ENCODE measurements at places on chromosomes 13 and 19. TPM values are rescaled to one million over a fixed set of nuclear protein-coding genes. Genes with fewer than 3 reads are reported as not detected.

Gene LGALS14
- total RNA-seq: not detected

DNA sequence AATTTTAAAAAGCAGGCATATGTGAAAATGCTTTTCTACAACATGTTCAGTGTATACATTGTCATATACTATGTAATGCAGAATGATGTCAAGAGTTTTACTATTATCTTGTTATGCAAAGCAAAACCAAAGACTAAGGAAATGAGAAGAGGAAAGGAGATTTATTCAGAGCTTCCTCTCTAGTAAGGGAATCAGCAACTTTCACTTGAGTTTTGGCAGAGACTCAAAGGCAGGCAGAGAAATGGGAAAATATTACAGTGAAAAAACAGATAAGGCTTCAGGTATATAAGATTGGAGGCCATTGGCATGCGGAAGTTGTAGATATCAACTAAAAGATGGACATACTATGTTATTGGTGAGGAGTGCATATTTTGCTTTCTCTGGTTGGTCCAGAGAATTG lies 512.0 kb upstream of the PCDH20 start:
- H3K27me3 ChIP-seq: peaks cover 2% of the 10 kb centered on the region
- H3K27ac ChIP-seq: no peak overlapping the region
- no peak for DNase-seq

DNA sequence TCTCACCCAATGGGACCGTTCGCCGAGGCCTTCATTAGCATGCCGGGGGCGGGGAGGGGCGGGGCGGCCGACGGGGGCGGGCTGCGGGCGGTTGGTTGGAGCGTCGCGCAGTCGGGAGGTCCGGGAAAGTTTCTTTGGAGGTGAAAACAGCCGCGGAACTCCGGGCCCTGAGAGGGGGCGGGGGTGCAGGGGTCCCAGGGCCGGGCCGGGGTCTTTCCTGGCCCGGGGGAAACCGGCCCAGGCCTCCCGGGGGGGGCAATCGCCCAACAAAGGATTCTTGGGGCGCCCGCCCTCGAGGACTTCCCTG lies at the start of gene HMG20B:
TSS of gene HMG20B (plus strand) at position 90 of the 307 bp plus-strand sequence. CDS start 366 bp downstream, outside the sequence.
- H3K4me3 ChIP-seq: peak within 1 kb of the TSS; percentile 81
- H3K27me3 ChIP-seq: no peaks in the 10 kb centered on the region
- H3K27ac ChIP-seq: peak within 1 kb of the TSS; percentile 76
- H3K4me1 ChIP-seq: peaks cover 23% of the 10 kb centered on the region
- peaks cover 13% of the 10 kb centered on the region for H3K36me3 ChIP-seq

DNA sequence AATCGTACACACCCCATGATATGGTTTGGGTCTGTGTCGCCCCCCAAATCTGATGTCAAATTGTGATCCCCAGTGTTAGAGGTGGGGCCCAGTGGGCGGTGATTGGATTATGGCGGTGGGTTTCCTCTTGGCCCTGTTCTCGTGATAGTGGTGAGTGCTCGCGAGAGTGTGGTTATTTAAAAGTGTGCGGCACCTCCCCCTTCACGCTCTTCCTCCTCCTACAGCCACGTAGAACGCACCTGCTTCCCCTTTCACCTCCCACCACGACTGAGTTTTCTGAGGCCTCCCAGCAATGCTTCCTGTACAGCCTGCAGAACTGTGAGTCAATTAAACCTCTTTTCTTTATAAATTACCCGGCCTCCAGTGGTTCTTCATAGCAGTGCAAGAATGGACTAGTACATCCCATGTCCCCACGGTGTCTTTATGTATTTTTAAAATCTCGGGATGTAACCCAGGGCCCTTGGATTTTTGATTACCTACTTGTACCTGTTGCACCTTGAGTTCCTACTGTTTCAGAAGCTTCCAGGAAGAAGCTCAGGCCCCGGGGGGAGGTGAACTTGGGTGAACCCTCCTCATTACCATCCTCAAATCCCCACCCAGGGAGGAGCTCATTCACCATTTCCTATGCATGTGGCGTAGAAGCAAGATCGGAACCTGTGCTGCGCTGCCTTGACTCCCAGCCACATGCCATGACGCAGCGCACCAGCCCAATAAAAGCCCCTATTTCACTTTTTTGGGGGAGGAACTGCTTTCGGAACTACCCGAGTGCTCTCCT lies 52.4 kb downstream of the TEX29 start:
- DNase-seq: no peak
- peaks cover 13% of the 10 kb centered on the region for H3K27me3 ChIP-seq
- no peak overlapping the region for H3K4me3 ChIP-seq
- no peaks in the 10 kb centered on the region for H3K4me1 ChIP-seq

- H3K27me3 ChIP-seq: peaks cover 5% of the 10 kb centered on the region
- no peak overlapping the region for H3K4me3 ChIP-seq
- H3K4me1 ChIP-seq: peaks cover 32% of the 10 kb centered on the region
- no peak overlapping the region for H3K27ac ChIP-seq
- DNase-seq: no peak
Measured at GRCh38 chr13:39604756-39605155, 1.8 kb upstream of the LHFPL6 start.

- H3K36me3 ChIP-seq: peaks cover 45% of the 10 kb centered on the region
- H3K4me1 ChIP-seq: peaks cover 82% of the 10 kb centered on the region
- peak overlapping the region; percentile 37 for H3K4me3 ChIP-seq
- H3K27me3 ChIP-seq: peaks cover 3% of the 10 kb centered on the region
- no peak for DNase-seq
Measured at GRCh38 chr13:74246487-74246886, 112.3 kb upstream of the KLF12 start.

- peaks cover 11% of the 10 kb centered on the region for H3K36me3 ChIP-seq
- H3K27me3 ChIP-seq: peaks cover 14% of the 10 kb centered on the region
- no peak for DNase-seq
- peak overlapping the region; percentile 73 for H3K4me3 ChIP-seq
- no peak overlapping the region for H3K27ac ChIP-seq
- H3K4me1 ChIP-seq: peaks cover 5% of the 10 kb centered on the region
Measured at GRCh38 chr19:11848200-11848593, 329 bp upstream of the ZNF439 start.

DNA sequence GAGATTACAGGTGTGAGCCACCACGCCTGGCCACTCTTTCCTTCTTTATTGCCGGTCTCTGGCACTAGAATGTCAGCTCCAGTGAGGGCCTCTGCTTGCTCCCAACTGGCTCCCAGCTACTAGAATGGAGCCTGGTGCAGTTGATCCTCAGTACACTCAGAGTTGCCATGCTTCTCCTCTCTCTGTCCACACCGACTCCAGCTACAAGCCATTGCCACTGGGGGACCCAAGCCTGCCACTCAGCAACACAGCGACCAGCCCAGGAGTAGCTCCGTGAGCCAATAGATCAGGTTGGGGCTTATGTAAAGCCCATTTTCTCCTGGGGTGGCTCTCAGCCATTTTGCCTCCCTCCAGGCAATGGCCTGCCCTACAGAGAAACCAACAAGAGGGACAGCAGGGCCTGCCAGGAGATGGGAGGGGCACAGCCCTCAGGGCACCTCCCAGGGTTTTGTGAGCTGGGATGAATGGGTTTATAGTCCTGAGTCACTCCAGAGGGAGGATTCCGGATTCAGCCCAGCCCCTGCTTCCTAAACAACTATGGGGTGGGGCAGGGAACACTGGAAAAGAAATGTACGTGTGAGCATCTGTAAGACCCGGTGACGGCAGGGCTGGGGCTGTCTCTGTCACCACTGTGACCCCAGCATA lies 36.5 kb downstream of the OPA3 start:
- peak overlapping the region; percentile 68 for H3K27ac ChIP-seq
- DNase-seq: peak; percentile 72
- H3K4me1 ChIP-seq: peaks cover 16% of the 10 kb centered on the region
- H3K4me3 ChIP-seq: peak overlapping the region; percentile 36

- H3K36me3 ChIP-seq: peaks cover 48% of the 10 kb centered on the region
- H3K4me1 ChIP-seq: peaks cover 39% of the 10 kb centered on the region
- peaks cover 3% of the 10 kb centered on the region for H3K27me3 ChIP-seq
- peak; percentile 96 for DNase-seq
Measured at GRCh38 chr13:32538621-32539246, at the start of gene N4BP2L2. Gene N4BP2L2, minus strand, starts transcription at chr13:32538795. Its CDS starts 1,768 bp downstream, at chr13:32537027.

Measured in HFFc6 (cell line).